ENCODE measurements at places on chromosomes 6 and 20.

DNA sequence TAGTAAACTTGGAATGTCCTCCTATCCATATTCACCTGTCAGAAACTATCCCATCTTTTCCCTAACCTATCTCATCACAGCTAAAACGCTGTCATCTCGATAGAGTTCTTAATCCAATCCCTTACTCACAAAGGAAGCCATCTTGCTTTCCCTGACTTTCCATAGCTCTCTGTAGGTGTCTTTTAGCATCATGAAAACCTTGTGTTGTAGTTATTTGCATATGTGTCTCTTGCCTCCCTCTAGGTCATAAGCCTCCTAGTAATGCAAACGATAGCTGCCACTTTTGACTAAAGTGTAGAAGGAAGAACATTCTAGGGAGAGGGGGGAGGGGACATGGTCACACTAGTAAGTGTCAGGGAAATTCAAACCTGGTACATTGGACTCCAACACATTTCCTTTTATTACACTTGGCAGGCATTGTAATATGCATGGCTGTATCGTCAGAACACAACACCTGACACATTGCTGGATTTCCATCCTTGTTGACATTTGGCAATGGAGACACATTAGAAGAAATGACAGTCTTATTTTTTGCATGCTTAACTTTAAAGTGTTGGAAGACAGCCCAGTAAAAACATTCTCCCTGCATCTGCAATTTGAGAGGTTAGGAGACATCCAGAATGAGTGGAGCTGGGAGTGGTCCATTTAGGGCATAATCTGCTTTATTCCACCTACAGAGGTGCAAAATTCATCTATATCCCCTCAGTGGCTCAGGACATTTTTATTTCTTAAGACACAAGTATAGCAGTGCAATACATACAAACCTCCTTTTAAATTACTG lies 283.4 kb downstream of the HAO1 start:
- no peak for DNase-seq

GRCh38 chr20:62820208-62820961 lies 3.5 kb downstream of the COL9A3 start:
- DNase-seq = no peak

DNA sequence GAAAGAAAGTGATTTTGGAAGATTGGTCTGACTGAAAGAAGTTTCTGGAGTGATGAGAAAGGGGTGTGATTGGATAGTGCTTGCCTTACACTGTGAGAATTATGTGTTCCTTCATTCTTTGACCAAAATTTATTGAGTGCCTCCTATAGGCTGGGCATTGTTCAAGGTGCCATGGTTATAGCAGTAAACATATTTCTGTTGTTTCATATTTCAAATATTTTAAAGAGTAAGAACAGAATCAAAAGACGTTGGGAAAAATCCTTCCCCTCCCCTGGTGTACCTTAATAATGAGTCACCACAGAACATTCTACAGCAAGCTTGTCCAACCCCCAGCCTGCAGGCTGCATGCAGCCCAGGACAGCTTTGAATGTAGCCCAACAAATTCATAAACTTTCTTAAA lies 78.6 kb downstream of the GCLC start:
- no peak for DNase-seq

- DNase-seq = no peak
Measured at GRCh38 chr6:118679327-118679901, 28.0 kb upstream of the CEP85L start.

Data from activated CD4-positive, CD25-positive, alpha-beta regulatory T cell treated with anti-CD3 and anti-CD28 coated beads, Interleukin-2, amount 50 U/mL, for 16 hours (primary cell).